ENCODE measurements at places on chromosomes 7 and 10.

DNA sequence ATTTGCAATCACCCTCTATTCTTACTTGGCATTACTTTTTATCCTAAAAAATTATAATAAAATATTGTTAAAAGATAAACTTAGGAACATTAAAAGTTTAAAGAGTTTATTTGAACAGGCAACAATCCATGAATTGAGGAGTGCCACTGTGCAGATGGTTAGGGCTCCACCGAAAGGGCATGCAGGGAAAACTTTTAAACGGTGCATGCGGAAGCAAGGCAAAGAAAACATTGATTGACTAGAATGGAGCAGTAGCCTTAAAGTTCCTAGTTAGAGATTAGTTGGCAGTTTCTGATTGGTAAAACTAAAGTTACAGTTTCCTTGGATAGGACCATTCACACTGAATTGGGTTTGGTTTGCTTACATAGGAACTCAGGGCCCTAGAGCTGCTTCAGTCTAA lies 17.3 kb downstream of the CC2D2B start:
- no peak for DNase-seq

DNA sequence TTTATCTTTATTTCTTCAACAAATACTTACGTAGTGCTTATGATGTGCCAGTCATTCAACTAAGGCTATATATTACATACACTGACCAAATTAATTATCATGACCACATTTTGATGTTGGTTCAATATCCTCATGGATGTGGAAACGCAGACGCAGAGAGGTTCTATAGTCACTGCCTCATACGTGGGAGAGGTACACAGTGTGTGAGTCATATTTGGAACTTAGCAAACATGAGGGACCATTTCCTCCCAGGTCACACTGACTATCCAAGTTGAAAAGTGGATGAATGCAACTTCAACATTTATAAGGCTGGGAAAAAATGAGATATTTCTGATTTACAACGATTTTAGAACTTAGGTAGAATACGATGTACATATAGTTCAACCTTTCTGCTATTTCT lies 113.6 kb downstream of the PRLHR start:
- no peak for DNase-seq

DNA sequence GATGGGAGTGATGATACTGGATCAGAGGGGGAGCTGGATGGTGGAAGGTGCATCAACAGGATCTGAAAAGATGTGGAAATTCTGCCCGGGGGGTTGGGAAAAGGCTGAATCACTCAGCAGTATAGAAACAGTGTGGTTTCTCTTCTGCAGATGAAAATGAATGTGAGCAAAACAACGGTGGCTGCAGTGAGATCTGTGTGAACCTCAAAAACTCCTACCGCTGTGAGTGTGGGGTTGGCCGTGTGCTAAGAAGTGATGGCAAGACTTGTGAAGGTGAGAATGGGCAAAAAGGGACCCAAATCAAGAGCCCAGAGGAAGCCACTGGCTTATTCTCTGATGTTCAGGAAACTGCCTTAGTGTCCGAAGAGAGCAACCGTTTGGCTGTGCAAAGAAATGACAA lies 12.9 kb downstream of the OIT3 start:
- DNase-seq, result no peak

DNA sequence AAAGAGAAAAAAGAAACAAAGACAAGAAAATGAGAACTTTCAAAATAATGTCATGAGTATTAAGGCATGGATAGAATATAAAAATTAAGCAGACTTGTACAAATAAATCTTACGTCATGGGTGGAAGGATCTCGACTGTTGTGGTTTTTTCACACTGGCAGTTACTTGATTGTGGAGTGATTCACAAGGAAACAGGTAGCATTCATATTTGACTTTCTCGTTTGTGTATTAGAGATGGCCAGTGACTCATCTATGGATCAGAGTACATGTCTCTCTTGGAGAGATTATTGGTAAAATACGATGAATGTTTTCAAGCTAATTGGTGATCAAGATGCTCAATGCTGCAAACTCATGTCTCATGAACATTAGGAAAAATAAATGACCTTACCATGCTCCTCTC lies 564.3 kb downstream of the GATA3 start:
- no peak for DNase-seq

DNA sequence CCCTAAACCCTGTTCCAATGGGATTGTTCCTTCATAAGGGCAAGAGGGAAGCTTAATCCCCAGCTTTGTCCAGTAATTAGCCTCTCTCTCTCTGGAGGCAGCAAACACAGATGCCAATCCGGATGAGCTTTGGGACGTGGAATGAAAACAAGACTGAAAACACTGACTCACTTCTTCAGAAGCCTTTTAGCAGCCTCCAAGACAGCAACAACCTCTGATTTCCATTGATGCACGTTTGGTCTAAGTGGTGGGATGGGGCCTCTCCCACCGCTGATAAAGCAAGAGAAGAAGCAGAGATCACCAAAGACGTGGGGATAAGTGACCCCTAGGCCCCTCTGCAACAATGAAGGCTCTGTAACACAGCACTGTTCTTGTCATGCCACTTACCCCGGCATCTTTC lies 5.8 kb upstream of the GFRA1 start:
- DNase-seq, result no peak

DNA sequence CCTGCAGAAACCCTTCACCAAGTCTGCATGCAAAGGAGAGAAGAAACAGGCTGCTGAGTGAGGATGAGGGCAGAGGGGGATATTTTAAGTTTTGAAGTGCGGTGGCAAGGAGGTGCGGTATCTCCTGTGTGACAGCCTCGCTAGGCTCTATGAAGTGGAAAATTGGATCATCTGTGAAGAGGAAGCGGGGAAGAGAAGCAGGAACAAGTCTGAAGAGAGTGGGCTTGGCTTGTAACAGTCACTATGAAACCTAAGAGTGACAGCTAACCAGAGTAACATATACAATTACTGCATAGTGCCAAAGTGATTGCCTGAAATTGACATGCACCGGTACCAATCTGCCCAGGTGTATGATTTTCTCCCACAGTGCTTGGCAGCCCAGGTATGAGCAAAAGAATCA lies 287.5 kb upstream of the KLF14 start:
- DNase-seq, result no peak

DNA sequence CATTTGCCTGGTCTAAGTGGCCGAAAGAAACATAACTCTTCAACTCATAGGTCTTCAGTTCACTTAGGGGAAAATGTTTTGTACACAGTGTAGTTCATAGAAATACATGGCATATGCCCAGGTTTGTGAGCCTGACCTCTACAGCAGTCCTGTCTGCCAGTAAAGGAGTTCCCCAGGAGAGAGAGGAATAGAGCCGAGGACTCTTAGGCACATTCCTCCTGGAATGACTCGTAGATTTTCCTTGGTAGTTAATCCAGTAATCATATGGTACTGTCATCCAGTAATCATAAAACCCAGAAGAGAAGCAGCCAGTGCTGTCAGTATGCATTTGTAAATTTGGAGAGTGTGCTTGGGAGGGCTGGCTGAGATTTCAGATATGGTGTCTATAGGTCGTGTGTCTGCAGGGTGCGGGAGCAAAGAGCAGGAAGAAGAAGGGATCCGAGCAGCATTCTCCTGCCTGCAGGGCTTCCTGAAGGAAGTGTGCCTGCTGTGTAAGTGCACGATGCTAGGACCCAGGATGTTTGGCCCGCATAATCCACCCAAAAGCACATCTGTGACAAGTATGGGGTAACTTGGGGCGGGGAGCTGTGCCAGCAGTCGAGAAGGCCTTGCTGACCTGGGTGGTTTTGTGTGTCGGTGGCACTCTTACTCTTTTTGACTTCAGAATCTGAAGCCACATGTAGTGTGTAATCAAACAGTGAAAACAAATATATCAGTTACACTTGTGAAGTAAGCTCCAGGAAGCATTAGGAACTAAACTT lies 13.9 kb downstream of the EIF4H start:
- DNase-seq, result no peak

- DNase-seq, result no peak
These were observed 75.1 kb downstream of the NOD1 start for GRCh38 chr7:30403477-30403876.

GRCh38 chr10:121747163-121747775 lies 149.0 kb upstream of the FGFR2 start:
- DNase-seq, result no peak

DNA sequence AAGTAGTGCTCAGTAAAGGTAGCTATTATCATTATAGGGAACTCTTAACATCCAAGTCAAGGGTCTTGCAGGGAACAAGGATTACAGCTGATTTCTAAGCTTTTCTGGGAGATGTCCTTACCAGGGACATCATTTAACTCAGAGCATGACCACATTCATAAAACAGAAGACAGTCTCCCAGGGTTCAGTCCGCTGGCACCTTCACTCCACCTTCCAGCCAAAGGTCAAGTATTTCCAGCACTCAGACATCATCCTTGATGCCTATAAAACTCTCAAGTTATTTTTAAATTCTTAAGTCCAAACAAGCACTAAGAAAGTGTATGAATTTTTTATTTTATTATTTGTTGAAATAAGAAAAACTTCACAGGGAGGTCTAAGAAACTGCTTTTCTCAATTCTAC lies 119.7 kb upstream of the KMT2E start:
- no peak for DNase-seq

DNA sequence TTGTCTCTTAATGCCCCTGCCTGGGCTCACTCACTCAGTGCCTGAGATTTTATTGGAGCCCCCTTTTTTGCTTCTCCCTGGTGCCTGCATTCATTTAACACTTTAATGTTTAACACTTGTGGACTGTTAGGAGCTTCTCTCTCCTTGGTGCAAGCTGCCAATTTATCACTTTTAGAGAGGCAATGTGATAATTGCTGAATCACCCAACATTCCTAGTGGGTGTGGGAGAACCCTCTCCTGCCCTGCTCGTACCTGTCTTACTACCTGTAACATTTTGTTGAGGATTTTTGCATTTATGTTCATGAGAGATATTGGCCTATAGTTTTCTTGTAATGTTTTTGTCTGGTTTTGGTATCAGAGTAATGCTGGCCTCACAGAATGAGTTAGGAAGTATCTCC lies 13.2 kb downstream of the STAM start:
- no peak for DNase-seq

DNA sequence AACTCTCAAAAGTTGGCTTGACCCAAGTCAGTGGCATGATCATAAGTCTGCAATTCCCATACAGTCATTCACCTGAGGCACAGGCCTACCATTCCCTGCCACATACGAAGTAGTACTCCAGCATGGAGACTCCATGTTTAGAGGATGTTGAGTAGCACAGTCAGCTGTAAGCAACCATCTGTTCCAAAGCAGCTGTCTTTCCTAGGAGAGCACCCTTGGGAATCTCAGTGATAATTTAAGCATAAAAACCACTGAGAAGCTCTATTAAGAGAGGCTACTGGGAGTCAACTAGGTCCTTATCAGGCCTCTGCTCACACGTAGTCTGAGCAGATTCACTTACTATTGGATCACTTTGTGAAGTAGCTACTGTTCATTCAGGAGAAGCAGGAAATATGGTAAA lies 61.6 kb upstream of the UNC5B start:
- no peak for DNase-seq

GRCh38 chr7:50757703-50758390 lies 24.8 kb downstream of the GRB10 start:
- no peak for DNase-seq

DNA sequence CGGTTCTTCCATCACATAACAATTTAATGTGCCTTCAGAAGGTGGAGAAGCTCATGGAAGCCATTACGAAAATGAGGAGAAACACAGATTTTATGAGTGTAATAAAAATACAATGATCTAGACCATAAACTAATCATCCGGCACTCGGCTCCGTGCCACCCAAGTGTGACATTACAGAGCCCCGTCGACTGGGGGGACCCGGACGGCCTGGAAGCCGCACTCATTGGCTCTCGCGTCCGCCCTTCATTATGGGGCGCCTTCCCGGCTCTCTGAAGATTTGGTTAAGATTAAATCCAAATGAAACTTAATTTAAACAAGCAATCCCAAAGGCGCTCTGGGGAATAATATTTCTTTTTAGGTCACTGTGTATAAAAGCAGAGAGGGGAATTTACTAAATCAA lies 242.6 kb downstream of the DNAJB6 start:
- DNase-seq, result no peak

GRCh38 chr10:75417522-75417927 lies 13.9 kb upstream of the LRMDA start:
- DNase-seq, result no peak

DNA sequence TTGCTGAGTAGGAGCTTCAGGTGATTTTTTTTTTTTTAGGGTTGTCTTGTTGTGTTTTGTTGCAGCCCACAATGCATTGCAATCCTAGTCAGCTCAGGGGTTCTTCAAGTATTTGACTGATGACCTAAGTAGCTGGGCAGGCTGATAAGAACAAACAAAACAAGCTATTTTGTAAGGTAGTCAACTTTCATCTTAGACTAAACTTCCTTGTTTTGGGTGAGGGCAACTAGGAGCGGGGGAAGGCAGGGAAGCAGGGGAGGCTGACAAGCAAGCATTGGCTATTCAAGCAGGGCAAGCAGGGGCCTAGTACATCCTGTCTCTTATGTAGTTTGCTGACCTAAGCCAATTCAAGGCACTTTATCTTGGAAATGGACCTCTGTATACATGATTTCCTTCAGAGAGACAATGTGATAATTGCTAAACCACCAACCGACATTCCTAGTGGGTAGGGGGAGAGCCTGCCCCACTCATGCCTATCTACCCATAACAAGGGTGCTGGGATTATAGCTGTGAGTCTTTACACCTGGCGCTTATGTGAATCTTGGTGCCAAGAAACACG lies 163.3 kb upstream of the PRKCQ start:
- DNase-seq, result no peak

- DNase-seq, result no peak
These were observed 3.0 kb downstream of the TBATA start for GRCh38 chr10:70782086-70782745.

- DNase-seq, result no peak
These were observed 24.3 kb upstream of the OPN4 start for GRCh38 chr10:86630079-86630478.

DNA sequence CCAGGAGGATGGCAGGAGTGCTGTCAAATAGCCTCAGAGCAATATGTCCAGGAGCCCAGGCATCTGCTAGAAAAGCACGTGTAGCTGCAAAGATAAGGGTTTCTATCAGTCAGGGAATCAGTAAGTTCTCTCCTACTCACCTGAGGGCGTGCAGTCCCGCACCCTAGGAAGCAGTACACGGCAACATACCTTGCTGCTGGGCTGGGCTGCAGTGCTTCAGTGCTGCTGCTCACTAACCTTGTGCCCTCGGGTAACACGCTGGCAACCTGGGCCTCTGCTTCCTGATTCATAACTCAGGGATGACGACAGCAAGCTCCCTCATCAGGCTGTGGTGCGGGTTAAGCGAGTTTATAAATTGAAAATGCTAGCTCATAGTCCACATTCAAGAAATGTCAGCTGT lies 29.5 kb upstream of the CCNY start:
- no peak for DNase-seq

DNA sequence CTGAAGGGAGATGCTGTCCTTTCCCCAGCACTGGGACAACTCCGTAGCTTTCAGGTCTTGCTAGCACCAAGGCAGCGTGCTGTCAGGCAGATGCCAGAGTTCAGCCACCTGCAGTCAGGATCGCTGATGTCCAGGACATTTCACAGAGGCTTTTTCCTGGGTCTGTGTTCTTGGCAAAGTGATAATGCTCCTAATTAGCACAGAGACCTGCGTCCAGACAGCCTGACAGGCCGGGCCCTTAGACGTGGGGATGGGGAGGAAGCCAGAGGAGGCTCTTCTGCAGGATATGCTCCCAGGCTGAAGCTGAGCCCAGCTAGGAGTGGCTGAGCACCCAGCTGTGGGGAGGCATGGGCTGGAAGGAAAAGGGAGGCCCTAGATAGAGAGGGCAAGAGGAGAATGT lies 82.5 kb upstream of the TBX20 start:
- DNase-seq, result no peak

- no peak for DNase-seq
These were observed 80.7 kb upstream of the EMX2 start for GRCh38 chr10:117461766-117462423.

GRCh38 chr7:90485734-90486316 lies 16.4 kb downstream of the PTTG1IP2 start:
- no peak for DNase-seq

- no peak for DNase-seq
These were observed 402.4 kb upstream of the ADARB2 start for GRCh38 chr10:2139746-2140145.
